ENCODE measurements at places on chromosomes 1 and 21.

DNA sequence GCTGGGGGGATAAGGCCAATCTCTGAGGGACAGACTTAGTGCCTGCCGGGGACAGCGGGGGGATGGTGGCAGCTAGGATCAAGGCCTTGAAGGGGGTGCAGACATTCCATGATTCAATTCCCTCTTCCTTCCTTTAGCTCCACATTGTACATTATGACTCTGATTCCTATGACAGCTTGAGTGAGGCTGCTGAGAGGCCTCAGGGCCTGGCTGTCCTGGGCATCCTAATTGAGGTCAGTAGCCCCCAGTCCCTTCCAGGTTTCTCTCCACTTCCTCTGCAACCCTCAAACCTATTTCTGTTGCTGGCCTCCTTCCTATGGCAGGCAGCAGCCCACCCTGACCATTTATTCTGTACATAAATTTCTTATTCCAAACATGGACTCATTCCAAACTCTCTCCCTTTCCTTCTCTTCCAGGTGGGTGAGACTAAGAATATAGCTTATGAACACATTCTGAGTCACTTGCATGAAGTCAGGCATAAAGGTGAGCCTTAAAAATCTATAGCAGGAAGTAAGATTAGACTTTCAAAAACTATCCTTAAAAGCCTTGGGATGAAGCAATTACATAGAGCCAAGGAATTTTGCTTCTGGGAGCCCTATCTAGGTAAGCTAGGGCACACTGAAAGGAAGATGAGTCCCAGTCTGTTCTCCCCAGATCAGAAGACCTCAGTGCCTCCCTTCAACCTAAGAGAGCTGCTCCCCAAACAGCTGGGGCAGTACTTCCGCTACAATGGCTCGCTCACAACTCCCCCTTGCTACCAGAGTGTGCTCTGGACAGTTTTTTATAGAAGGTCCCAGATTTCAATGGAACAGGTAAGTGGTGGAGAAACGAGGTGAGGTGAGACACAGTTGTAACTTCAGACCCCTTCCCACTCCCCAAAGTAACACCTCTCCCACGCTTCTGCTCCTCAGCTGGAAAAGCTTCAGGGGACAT, 5.1 kb downstream of the CA14 start:
- DNase-seq = no peak

DNA sequence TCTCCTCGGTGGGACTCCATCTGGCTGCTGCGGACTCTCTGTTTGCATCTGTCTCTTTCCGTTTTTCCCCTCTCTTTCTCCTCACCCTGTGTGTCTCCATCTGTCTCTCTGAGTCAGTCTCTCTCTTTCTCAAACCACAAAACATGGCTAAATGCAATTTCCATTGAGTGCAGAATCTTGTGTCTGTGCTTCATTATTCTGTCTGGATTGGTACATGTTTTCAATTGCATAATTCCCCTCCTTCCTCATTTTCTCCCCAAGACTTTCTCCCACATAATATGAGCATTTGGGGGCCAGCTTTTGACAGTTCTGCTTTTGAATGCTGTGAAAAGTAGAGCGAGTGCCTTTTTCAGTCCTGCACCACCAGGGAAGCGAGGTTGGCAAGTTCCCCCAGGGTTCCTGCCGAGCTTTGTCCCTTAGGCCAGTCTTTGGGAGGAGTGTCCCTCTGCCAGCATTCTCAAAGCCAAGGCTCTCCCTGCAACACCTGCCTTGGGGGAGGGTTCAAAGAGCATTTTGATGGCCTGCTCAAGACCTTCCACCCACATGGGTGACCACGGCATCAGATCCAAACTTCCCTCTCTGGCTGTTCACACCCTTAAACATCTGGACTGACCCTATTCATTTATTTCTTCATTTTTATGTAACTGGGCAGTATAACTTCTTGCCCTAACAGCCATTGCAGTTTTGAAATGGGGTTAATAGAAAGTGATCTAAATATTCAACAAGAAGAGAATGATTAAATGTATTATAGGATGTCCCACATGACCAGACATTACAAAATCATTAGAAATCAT, 32.8 kb upstream of the SCMH1 start:
- no peak for DNase-seq

DNA sequence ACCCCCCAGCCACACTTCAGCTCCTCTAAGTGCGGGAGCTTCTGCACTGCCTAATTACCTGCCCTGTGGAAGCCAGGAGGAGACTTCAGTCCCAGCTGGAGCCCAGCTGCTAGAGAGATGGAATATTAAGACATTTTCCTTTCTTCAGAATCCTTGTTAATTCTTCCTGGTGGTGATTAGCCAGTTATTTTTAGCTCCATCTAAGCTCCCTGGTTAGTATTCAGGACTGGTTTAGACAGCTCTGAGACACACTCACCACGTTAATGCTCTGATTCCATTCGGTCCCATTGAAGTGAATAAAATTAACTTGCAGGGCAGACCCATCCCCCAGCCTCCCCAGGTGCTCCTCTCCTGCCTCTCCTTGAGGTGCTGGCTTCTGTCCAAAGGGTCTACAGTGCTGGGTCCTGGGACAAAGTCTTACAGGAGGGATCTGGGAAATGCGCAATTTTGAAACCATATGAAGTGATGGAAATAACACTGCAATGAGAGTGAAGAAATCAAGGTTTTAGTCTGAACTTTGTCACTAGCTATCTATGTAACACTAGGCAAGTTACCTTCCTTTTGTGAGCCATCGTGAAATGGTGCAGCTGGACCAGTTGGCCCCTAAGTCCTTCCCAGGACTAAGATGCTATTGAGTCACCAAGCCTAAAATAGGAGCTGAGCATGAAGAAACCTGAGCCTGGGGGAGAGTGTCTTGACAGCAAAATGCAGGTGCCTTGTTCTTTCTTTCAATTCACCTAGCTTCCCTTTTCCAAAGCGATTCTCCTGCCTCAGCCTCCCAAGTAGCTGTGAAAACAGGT, 117.4 kb upstream of the ATP1A1 start:
- DNase-seq = no peak

- no peak for DNase-seq
These were observed 42.0 kb downstream of the GRIK3 start for GRCh38 chr1:36992139-36992943.

GRCh38 chr1:11784256-11784992, 21.3 kb downstream of the MTHFR start:
- DNase-seq = no peak

DNA sequence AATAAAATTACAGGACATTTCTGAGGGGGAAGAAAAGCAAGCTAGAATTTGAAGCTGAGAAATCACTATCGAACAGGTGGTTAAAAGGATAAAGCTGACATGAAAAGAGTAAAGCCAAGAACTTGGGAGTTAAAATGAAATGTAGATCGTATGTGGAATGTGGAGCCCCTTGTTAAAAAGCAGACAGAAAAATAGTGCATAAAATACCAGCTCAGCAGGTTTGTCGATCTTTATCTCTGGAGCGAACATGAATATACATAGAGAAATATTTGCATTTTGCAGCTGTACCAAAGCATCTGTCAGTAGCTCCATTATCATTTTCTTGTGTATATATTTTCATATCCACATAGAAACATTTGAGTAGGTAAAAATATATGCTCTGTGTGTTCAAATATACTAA, 73.6 kb upstream of the CDC42BPA start:
- DNase-seq = no peak

GRCh38 chr1:77044133-77044849, 174.9 kb downstream of the PIGK start:
- no peak for DNase-seq

DNA sequence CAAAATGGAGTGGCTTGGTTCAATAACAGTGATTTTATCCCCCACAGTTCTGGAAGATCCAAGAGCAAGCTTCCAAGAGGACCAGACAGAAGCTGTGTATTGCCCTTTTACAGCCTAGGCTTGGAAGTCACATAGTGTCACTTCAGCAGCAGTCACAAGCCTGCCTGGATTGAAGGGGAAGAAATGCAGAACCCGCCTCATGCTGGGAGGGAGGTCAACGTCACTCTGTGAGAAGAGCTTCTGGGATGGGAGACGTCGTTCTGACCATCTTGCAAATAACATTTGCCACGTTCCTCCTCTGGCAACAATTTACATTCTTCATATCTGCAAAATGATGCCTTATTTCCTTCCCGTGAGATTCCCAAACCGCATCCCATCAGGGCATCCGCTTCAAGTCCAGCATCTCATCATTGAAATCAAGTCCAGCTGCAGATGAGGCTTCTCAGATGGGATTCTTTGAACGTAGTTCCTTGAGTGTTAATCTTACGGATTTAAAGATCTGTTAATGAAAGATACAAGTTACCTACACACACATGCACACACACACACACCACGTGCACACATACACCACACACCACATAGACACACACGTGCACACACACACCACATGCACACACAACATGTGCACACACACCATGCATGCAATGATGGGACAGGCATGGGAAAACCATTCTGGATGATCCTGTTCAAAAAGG, 23.9 kb upstream of the KIF1B start:
- no peak for DNase-seq

DNA sequence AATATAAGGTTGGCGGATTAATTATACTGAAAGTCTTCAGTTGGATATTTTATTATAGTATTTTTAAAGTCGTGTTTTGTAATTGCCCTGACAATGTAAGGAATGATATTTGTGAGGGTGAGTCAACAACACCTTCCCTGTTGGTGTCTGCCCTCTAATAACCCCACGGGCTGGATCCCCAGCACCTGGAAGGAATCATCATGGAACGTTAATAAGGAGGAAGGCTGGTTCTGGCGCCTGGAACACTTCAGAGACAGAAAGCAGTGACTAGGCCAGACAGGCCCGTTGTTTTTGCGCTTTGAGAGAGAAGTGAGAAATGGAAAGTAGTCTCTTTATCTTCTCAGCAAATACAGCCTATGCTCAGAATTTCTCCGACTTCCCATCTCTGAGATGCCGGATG, 31.6 kb downstream of the TEX35 start:
- DNase-seq = no peak

- DNase-seq = no peak
These were observed 75.3 kb upstream of the LYST start for GRCh38 chr1:235941876-235942624.

DNA sequence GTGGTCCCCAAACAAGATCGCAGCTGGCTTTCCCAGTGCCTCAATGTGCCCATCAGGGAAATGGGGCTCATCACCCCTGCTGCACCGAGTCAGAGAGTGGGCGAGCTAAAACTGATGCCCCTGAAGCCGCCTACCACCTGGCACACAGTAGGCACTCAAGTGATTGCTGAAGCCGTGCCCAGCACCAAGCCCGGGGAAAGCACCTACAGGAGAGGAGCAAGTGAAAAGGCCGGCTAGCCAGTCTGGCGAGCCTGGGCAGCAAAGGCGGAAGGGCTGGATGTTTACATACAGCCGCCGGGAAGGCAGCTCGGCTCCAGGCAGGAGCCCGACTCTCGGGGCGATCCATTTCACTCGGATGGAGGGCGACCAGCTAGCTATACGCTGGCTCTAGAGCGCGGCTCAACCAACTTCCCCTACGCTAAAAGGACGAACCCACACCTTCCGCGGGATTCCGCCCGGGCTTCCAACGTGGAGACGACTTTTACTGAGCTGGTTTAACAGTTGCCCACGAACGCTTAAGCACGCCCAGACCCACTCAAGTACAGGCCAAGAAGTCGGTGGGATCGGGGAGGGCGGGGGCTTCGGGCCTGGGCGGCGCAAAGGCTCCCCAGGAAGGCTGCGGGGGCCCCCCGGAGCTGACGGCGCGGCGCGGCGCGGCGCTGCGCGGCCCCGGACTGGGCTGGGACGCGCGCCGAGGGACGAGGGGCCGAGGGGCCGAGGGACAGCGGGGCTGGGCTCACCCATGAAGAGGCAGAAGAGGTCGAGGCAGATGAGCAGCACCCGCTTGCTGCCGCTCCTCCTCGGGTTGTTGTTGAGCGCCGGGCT, 1.0 kb downstream of the PLPP3 start:
- peak; percentile 68 for DNase-seq

- no peak for DNase-seq
These were observed 467.3 kb upstream of the RGS18 start for GRCh38 chr1:191690931-191691330.
